ENCODE measurements at places on chromosomes 1 and 21. TPM values are rescaled to one million over a fixed set of nuclear protein-coding genes. Genes with fewer than 3 reads are reported as not detected.

MYBPHL gene
- total RNA-seq = 0.30 TPM

TNNT2 gene
- 21.0 TPM for total RNA-seq

GPR25 gene
- total RNA-seq = not detected

MEAF6 gene
- total RNA-seq = 36.9 TPM

DNA sequence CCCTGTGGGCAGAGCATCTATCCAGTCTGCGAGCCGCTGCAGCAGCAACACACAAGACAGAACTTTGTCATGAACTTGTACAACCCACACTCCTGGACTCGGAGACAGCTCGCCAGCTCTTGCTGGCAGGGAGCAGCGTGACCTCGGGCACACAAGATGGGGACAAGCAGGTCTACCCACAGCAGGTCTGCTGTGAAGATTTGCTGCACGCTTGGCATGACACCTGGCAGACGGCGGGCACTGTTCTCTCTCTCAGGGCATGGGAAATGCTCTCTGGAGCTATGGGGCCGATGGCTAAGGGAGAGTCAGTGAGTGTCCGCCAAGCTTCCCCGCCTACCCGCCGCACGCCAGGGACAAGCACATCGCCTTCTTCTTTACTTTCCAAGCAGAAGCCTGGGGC is 90.0 kb downstream of the STUM start:
- H3K4me3 ChIP-seq = no peak overlapping the region
- peaks cover 10% of the 10 kb centered on the region for H3K4me1 ChIP-seq
- H3K36me3 ChIP-seq = no peaks in the 10 kb centered on the region
- no peak for DNase-seq
- H3K27me3 ChIP-seq = no peaks in the 10 kb centered on the region

- no peaks in the 10 kb centered on the region for H3K4me1 ChIP-seq
- H3K27ac ChIP-seq = no peak overlapping the region
- no peak overlapping the region for H3K4me3 ChIP-seq
- no peak for DNase-seq
- no peaks in the 10 kb centered on the region for H3K27me3 ChIP-seq
Measured at GRCh38 chr1:187987236-187987776, 1158.6 kb downstream of the PLA2G4A start.

GRCh38 chr1:28322194-28322593 is 6.6 kb upstream of the MED18 start:
- no peak overlapping the region for H3K4me3 ChIP-seq
- H3K36me3 ChIP-seq = no peaks in the 10 kb centered on the region
- H3K27ac ChIP-seq = no peak overlapping the region
- DNase-seq = no peak
- no peaks in the 10 kb centered on the region for H3K4me1 ChIP-seq

GRCh38 chr21:31622397-31622796 is 37.1 kb upstream of the SOD1 start:
- DNase-seq = no peak
- no peaks in the 10 kb centered on the region for H3K4me1 ChIP-seq
- no peak overlapping the region for H3K4me3 ChIP-seq
- no peaks in the 10 kb centered on the region for H3K36me3 ChIP-seq
- H3K27ac ChIP-seq = no peak overlapping the region
- H3K27me3 ChIP-seq = no peaks in the 10 kb centered on the region

DNA sequence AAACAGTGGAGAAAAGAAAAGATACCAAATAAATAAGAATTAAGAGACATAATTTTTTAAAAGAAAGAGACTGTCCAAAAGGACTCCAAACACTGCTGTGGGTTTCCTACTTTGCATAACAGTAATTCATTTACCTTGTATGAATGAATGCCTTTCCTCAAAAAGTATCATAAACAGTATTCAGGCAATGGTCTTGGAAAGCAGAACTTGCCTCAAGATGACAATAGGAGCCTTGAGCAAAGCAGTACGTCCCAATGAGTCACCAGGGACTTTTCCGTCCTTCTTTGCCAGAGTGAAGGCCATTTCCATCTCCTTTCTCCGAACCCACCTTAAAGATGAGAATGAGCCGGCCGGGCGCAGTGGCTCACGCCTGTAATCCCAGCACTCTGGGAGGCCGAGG is 186.4 kb downstream of the ZBTB18 start:
- no peak for DNase-seq
- H3K27ac ChIP-seq = no peak overlapping the region
- no peak overlapping the region for H3K4me3 ChIP-seq

- H3K4me1 ChIP-seq = no peaks in the 10 kb centered on the region
- H3K27ac ChIP-seq = no peak overlapping the region
- H3K4me3 ChIP-seq = no peak overlapping the region
- H3K36me3 ChIP-seq = no peaks in the 10 kb centered on the region
Measured at GRCh38 chr1:101165954-101166353, 70.9 kb upstream of the S1PR1 start.

- no peaks in the 10 kb centered on the region for H3K27me3 ChIP-seq
- H3K27ac ChIP-seq = no peak overlapping the region
- no peak overlapping the region for H3K4me3 ChIP-seq
- no peaks in the 10 kb centered on the region for H3K36me3 ChIP-seq
Measured at GRCh38 chr1:119225265-119225664, 84.8 kb upstream of the WARS2 start.

DNA sequence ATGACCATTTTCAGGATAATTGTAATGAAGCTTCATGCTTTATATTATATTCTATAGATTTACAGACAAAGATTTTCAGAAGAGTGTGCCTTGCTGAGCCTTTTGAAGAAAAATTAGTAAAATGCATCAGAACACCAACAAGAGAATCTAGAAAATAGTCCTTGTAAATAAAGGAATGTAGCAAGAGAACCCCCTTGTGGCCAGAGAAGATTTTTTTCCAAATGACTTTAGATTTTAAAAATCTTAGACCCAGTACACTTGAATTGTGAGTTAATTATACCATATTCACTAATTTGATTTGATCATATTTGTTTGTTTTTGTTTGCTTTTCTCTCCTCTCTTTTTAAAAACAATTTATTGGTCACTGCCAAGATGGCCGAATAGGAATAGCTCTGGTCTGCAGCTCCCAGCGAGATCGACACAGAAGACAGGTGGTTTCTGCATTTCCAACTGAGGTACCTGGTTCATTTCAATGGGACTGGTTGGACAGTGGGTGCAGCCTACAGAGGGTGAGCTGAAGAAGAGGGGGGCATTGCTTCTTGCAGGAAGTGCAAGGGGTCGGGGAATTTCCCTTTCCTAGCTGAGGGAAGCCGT is 12.8 kb upstream of the IFI44L start:
- DNase-seq = no peak
- H3K27ac ChIP-seq = no peak overlapping the region
- no peaks in the 10 kb centered on the region for H3K4me1 ChIP-seq
- H3K27me3 ChIP-seq = no peaks in the 10 kb centered on the region
- H3K36me3 ChIP-seq = no peaks in the 10 kb centered on the region
- no peak overlapping the region for H3K4me3 ChIP-seq

DNA sequence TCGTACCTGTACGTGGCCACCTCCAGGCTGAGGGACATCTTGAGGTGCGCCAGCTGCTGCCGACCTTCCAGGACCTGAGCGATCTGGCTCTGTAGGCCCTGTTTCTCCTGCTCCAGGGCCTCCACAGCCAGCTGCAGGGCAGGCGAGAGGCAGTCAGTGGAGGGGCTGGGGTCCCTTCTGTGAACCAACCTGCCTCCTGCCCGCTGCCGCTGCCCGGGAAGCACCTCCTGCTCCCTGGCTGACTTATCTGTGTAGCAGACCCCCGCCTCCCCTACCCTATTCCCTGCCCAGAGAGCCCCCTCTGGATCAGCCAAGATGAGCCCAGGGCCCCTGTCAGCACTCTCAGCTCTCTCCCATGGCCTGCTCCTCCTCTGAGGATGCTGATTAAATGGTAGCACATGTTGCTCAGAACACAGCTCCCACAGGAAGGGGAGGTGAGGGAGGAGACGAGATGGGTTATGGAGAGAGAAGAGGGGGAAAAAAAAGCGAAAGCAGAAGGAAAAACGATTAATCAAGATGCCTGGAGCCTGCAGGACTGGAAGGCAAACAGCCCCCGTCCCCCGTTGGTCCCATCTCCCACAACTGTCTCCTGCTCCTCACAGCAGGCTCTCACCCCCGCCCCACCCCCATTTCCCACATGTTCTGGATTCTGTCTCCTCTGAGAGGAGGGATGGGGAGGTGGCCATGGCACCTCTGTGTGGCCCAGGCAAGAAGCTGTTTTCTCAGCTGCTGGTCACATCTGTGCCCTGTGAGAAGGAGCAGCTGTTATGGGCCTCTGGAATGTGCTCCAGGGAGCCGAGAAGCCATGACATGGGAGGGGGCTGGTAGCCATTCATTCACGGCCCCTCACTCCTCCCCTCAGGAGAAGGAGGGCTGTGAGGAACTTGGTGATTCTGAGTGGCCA is 1.7 kb downstream of the NES start:
- peak overlapping the region; percentile 81 for H3K4me3 ChIP-seq
- H3K27me3 ChIP-seq = no peaks in the 10 kb centered on the region
- no peak overlapping the region for H3K27ac ChIP-seq
- peaks cover 9% of the 10 kb centered on the region for H3K36me3 ChIP-seq
- peak; percentile 58 for DNase-seq
- peaks cover 34% of the 10 kb centered on the region for H3K4me1 ChIP-seq

DNA sequence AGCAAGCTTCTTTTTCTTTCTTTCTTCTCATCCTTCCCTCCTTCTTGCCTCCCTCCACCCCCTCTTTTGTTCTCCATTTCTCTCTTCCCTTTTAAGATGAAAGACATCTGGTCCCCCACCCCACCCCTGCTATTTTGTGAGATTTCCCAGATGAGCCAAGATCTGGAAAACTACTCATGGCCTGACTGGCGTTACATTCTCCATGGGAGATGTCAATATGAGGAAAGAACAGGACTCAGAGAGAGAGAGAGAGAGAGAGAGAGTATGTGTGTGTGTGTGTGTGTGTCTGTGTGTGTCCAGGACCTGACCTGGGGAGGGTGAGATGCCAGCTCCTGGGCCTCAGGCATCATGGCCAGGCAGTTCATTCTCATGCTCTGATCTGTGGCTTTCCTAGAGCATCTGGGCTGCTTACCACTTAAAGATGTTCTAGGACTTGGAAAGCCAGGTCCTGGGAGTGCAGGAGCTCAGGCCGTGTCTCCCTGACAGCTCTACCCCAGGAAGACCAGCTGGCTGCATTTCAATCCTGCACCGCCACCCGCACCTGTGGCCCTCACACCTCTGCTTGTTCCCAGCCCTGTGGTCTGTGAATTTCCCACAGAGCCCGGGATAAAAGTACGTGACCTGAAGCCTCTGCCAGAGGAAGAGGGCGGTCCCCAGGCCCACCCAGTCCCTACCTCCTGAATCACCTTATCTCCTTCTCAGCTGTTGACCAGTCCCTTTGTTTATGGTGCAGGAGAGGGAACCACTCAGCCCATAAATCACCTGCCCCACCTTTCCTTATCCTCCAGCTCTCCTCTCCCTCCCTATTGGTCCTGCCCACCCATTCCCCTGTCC is 3.2 kb upstream of the BEST4 start:
- H3K27ac ChIP-seq = no peak overlapping the region
- no peaks in the 10 kb centered on the region for H3K27me3 ChIP-seq
- H3K36me3 ChIP-seq = no peaks in the 10 kb centered on the region
- H3K4me3 ChIP-seq = no peak overlapping the region
- no peak for DNase-seq

GRCh38 chr1:244187310-244187709 is 136.2 kb downstream of the ZBTB18 start:
- no peak for DNase-seq
- H3K27ac ChIP-seq = no peak overlapping the region
- no peaks in the 10 kb centered on the region for H3K4me1 ChIP-seq

- H3K36me3 ChIP-seq = peaks cover 31% of the 10 kb centered on the region
- H3K4me1 ChIP-seq = no peaks in the 10 kb centered on the region
- DNase-seq = no peak
- H3K4me3 ChIP-seq = no peak overlapping the region
- H3K27ac ChIP-seq = no peak overlapping the region
Measured at GRCh38 chr1:232150770-232151548, 479.0 kb downstream of the SIPA1L2 start.

DNA sequence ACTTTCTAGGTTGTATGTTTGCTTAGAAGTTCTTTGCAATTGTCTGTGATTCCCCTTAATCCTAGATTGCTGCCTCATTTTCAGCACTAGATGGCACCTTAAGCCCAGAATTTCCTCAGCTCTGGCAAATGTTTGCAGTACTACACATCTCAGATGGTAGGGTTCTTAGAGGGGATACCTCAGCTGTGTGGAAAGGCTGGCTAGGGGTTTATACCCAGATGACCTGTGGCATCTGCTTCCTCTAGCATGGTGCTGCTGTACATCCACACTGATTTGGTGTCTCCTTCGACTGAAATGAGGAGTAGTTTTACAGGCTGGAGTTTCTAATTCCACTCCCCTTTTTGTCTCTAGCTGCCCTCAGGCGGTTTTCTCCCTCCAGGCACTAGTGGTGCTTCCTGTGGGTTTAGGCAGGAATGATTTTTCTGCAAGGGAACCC is 23.5 kb downstream of the ASB17 start:
- peak; percentile 55 for DNase-seq
- no peak overlapping the region for H3K27ac ChIP-seq
- peaks cover 3% of the 10 kb centered on the region for H3K4me1 ChIP-seq
- no peaks in the 10 kb centered on the region for H3K27me3 ChIP-seq

DNA sequence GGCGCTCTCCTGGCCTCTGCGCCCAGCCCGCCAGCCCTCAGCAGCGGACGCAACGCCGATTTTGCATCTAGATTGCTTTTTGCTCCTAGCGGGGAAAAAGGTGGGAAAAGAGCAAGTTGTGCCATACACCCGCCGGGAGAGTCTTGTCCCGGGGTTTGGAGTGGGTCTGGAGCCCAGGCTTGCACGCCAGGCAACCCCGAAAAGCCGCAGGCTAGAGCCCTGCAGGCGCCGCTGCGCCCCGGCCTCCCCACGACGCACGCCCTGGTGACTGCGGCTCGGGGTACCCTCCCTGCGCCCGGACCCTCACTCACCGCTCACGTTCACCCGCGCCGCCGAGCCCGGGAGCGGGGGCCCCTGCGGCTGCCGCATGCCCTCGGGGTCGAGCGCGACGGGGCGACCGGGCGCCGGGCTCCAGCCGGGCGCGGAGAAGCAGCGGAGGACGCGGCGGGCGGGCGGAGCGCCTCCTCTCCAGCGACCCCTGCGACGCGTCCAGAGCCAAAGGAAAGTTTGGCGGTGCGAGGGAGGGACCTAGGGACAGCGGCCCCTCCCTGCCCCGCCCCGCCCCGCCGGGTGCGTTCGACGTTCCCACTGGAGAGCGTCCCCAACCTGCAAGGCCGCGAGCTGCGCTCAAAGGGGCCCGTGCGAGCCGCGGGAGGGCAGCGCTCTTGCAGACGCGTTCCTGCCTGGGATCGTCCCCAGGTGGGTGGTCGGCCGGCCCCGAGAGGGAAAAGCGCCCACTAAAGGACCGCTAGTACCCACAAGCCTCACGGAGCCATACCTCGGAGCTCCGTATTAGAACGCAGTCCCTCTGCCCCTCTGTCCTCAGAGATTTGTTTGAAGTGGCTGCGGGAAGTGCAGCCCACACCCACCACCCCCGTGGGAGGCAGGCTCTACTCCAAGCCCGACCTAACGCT is at the start of gene LPAR3:
TSS of gene LPAR3 (minus strand) at position 502 of the 914 bp plus-strand sequence. CDS start 27,086 bp downstream, outside the sequence.
- H3K27me3 ChIP-seq = no peaks in the 10 kb centered on the region
- H3K27ac ChIP-seq = no peak within 1 kb of the TSS
- peak within 1 kb of the TSS; percentile 68 for H3K4me3 ChIP-seq
- peak; percentile 85 for DNase-seq

All from H1 (cell line).